Peyer's patch (tissue), 4 donors: ENCODE measurements at places on chromosomes 16 and 17. TPM values are rescaled to one million over a fixed set of nuclear protein-coding genes. Genes with fewer than 3 reads are reported as not detected.
A peak's percentile ranks its signal among the peaks of the same experiment; 100 is the strongest.

DNA sequence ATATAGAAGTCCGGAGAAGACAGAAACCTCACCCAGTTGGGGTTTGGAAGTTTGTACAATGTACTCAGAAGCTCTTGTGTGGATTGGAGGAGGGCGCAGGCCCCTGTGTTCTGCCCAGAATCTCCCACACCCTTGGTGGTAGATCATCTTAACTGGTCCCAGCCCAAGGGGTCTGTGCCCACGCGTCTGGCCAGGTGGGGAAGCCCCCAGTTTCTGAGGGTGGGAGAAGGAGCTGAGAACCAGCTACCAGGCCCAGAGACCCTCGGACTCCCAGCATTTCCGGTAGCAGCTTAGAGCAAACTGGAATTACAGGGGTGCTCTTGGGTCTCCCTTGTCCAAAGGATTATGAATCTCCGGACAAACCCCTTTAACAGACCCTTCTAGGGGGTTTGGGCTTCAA, 2.3 kb upstream of the PPP1R9B start:
- H3K27me3 ChIP-seq, result no peaks in the 10 kb centered on the region
- H3K4me3 ChIP-seq, result no peak overlapping the region
- no peaks in the 10 kb centered on the region for H3K4me1 ChIP-seq
- no peak for DNase-seq
- peak overlapping the region; percentile 95 for H3K27ac ChIP-seq

DNA sequence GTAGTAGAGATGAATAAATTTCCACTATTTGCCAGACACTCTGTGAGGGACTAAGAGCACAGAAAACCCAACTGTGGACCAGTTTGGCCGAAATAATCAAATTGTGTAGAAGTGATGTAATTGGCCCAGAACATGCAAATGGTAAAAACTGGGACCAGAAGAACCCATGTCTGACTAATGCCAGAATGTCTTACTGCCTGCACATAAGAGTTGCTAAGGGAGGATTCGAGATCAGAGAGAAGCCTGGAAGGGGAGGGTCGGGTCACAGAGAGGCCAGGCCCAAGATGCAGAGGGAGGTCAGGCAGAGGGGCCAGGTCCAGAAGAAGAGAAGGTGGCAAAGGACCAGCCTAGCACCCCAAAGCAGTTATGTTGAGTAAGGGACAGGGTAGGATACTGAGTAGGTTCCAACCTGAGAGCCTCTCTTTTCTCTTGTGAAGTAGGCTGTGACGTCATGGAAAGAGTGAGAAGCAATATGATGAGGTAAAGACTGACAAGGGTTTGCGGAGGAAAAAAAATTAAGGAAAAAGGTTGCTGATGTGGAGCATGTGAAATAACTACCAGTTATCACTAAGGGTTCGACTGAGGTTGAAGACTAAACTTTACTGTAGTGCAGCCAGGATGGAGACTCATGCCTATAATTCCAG, 53.2 kb downstream of the SKAP1 start:
- no peak overlapping the region for H3K27ac ChIP-seq
- no peak for DNase-seq
- H3K27me3 ChIP-seq, result no peaks in the 10 kb centered on the region

GRCh38 chr17:55174133-55174532, 90.6 kb upstream of the HLF start:
- H3K4me3 ChIP-seq, result no peak overlapping the region
- no peak overlapping the region for H3K27ac ChIP-seq
- H3K27me3 ChIP-seq, result no peaks in the 10 kb centered on the region
- H3K36me3 ChIP-seq, result no peaks in the 10 kb centered on the region

DNA sequence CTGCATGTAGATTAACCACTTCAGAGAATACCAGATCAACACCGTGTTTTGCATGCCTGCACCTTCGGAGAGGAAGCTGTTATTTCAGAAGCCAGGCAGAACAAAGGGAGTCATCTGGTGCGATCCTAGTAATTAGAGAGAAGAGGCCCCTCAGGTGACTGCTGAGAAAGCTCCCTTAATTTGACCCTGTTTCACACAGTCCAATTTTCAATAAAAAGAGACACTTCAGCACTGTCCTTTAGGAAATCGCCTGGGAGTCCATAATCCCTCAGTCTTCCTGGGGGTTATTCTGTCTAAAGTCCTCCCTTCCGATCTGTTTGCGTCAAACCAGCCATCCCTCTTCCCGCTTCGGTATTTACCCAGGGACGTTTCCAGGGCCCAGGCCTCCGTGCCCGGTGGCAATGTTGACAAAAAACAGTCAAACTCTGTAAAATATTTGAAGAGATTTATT, 23.4 kb upstream of the TNRC6C start:
- no peak overlapping the region for H3K27ac ChIP-seq
- H3K27me3 ChIP-seq, result peaks cover 5% of the 10 kb centered on the region
- H3K36me3 ChIP-seq, result no peaks in the 10 kb centered on the region
- H3K4me1 ChIP-seq, result no peaks in the 10 kb centered on the region
- H3K4me3 ChIP-seq, result no peak overlapping the region

GRCh38 chr16:81447383-81448101, 2.9 kb downstream of the CMIP start:
- peaks cover 12% of the 10 kb centered on the region for H3K4me1 ChIP-seq
- H3K27ac ChIP-seq, result peak overlapping the region; percentile 97
- no peaks in the 10 kb centered on the region for H3K27me3 ChIP-seq
- no peaks in the 10 kb centered on the region for H3K36me3 ChIP-seq

DNA sequence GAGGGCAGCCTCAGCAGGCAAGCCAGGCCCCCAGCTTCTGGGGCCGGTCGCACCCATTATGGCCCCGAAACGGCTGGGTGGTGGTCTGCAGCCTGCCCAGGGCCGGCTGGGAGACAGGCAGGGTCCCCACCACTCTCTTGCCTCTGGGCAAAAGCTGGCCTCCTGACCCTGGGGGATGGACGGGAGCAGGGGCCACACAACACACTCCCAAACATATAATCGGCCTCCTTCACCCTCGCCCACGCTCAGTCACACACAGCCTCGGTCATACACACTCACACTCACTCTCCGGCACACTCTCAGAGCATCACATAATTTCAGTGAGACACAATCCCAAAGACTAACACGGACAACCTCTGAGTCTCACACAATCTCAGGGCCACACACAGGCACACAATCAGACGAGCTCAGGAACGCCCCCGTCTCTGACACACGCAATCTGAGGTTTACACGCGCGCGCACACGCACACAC, 589 bp downstream of the PEMT start:
- H3K27ac ChIP-seq, result peak overlapping the region; percentile 63
- no peaks in the 10 kb centered on the region for H3K36me3 ChIP-seq
- H3K4me1 ChIP-seq, result peaks cover 13% of the 10 kb centered on the region

Gene SLC47A2
- total RNA-seq, result 3.9 TPM

Gene ENPP7
- total RNA-seq, result 17.2 TPM

Gene TEKT1
- not detected for total RNA-seq
